ENCODE measurements at places on chromosomes 7 and 10.

DNA sequence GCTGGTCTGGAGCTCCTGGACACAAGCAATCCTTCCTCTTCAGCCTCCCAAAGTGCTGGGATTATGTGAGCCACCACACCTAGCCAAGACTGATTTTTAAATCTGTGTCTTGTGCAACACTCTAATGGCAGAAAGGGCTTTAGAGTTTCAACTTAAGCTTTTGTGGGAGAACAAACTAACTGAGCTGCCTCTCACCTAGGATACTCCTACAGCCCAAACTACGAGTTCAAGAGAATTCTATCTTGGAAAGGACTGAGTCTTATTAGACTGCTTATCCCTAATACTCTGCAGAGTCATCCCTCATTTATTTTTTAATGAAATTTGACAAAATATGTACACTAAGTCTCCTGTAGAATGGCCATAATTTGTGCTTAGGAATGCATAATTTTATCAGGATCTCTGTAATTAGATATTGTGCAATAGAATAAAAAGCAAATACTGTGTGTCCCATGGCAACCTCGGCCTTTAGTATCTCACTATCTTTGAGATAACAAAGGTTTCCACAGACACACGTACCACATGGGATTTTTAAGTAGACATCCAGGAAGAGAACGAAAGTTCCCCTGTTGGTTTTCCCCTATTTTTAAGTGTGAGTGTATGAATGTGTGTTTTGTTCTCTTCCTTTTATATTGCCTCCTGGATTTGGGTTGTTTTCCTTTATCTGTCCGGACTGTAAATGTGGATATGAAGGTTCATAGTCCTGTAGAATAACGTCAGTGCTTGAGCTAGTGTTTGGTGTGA, 199.4 kb upstream of the TCF7L2 start:
- no peak for DNase-seq

DNA sequence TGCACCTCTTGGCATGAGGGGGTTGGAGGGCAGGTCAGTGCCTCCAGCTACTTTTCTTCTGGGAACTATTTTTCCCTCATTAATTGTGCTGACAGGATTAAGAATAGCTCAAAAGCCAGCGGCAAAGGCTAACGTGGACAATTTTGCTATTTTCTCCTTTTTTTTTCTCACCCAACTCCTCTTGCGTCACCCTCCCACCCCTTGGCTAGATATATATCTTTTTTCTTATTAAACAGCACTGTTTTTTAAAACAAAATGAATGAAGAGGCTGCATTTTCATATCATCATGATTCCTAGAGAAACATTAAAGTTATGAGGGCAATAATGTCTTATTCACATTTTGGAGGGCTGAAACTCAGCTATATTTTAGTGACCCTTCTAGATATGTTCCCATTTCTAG, 251.8 kb upstream of the NFE2L3 start:
- DNase-seq: no peak

GRCh38 chr7:44713141-44713540, 35.5 kb upstream of the ZMIZ2 start:
- DNase-seq: no peak

- DNase-seq: no peak
These were observed 49.9 kb downstream of the CHST15 start for GRCh38 chr10:124043310-124044142.

- no peak for DNase-seq
These were observed 161.7 kb downstream of the FAM107B start for GRCh38 chr10:14612873-14613587.

Data from activated T-cell treated with anti-CD3 and anti-CD28 coated beads for 24 hours (primary cell).